Activated CD8-positive, alpha-beta T cell treated with anti-CD3 and anti-CD28 coated beads, Interleukin-2, amount 10 ng/mL, durations not matched to agents 7 days and 5 days (primary cell): ENCODE measurements at places on chromosomes 1 and 21. TPM values are rescaled to one million over a fixed set of nuclear protein-coding genes. Genes with fewer than 3 reads are reported as not detected.
A peak's percentile ranks its signal among the peaks of the same experiment; 100 is the strongest.

- H3K4me1 ChIP-seq, result peaks cover 5% of the 10 kb centered on the region
- H3K27me3 ChIP-seq, result peaks cover 58% of the 10 kb centered on the region
- H3K27ac ChIP-seq, result no peak within 1 kb of the TSS
- no peaks in the 10 kb centered on the region for H3K36me3 ChIP-seq
These were observed at the start of gene HAPLN2 for GRCh38 chr1:156618853-156619581. TSS of gene HAPLN2 (plus strand) at chr1:156619415. CDS start at chr1:156623491, 4,076 bp downstream.

- no peak overlapping the region for H3K4me3 ChIP-seq
- peaks cover 15% of the 10 kb centered on the region for H3K27me3 ChIP-seq
- no peaks in the 10 kb centered on the region for H3K36me3 ChIP-seq
- no peak overlapping the region for H3K27ac ChIP-seq
- H3K4me1 ChIP-seq, result no peaks in the 10 kb centered on the region
These were observed 32.2 kb upstream of the GADD45A start for GRCh38 chr1:67652800-67653199.

DNA sequence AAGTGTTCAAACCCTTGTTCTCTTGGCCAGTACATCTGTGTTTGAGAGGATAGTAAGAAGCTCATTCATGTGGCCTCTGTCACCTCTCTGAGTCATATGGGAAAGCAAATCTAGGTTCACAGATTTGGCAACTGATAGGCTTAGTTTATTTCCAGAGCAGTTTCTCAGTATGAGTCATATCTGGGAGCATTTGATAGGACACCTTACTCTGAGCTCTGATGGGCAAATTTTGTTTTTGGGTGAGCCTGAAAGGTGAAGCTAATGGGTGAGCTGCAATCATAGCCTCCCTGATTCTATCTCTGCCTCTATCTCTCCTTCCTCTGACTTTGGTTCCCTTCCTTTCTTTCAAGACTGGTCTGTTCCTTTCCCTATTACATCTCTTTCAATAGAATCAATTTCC is 134.4 kb downstream of the S1PR1 start:
- peaks cover 4% of the 10 kb centered on the region for H3K36me3 ChIP-seq
- H3K27me3 ChIP-seq, result peaks cover 2% of the 10 kb centered on the region
- DNase-seq, result peak; percentile 24

- H3K36me3 ChIP-seq, result peaks cover 33% of the 10 kb centered on the region
- H3K27ac ChIP-seq, result peak overlapping the region; percentile 54
- peaks cover 29% of the 10 kb centered on the region for H3K4me1 ChIP-seq
- DNase-seq, result no peak
These were observed 47.9 kb downstream of the ASH1L start for GRCh38 chr1:155514582-155515187.

GRCh38 chr1:205122489-205122882 is 708 bp upstream of the RBBP5 start:
- peak overlapping the region; percentile 99 for H3K27ac ChIP-seq
- no peaks in the 10 kb centered on the region for H3K27me3 ChIP-seq
- no peak for DNase-seq
- peaks cover 14% of the 10 kb centered on the region for H3K36me3 ChIP-seq
- peak overlapping the region; percentile 96 for H3K4me3 ChIP-seq

The VAMP4 gene
- total RNA-seq, result 12.2 TPM

The CHODL gene
- not detected for total RNA-seq

- H3K4me1 ChIP-seq, result peaks cover 12% of the 10 kb centered on the region
- H3K27me3 ChIP-seq, result no peaks in the 10 kb centered on the region
- no peak for DNase-seq
- H3K27ac ChIP-seq, result no peak overlapping the region
- no peak overlapping the region for H3K4me3 ChIP-seq
These were observed 606 bp upstream of the FMO4 start for GRCh38 chr1:171313319-171313834.

The MR1 gene
- 27.9 TPM for total RNA-seq

GRCh38 chr1:178650934-178651511 is 74.0 kb upstream of the RALGPS2 start:
- no peaks in the 10 kb centered on the region for H3K36me3 ChIP-seq
- H3K27ac ChIP-seq, result no peak overlapping the region
- no peak overlapping the region for H3K4me3 ChIP-seq
- peaks cover 5% of the 10 kb centered on the region for H3K27me3 ChIP-seq

DNA sequence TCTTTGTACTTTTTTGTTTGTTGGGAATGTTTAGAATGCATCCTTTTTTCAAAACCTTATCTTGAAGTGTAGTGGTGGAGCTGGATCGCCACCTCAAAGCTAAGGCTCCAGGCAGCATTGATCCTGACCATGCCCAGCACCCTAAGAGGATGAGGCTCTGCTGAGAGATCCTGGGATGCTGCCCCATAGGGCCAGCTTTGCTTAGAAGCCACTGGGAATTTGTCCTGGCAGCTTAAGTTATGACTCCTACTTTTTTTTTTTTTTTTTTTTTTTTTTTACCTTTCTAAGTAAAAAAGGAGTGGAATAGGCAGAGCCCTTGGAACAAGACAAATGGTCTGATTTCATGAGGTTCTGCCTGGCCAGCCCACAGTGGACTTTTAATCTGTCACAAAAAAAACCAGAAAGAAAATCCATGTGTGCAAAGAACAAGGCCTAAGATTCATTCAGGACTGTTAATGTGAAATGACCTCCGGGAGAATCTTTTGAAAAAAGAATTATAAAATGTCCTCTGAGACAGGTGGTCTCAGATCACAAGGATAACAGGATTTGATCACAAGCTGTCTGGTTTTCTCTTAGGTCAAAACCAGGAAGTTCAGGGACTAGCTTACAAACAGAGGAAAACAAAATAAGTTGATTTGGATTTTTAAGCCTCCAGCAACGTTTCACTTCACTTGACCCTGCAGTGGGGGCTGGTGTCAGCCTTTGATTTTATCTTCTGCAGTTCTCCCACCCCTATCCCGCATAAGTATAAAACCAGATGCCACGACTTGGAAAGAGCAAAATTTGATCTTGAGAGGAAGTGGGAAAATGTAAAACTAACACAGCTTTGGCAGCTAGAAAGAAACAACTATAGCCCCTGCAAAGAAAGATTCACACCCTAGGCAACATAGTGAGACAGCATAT is 25.9 kb upstream of the RAP1A start:
- H3K36me3 ChIP-seq, result no peaks in the 10 kb centered on the region
- peaks cover 76% of the 10 kb centered on the region for H3K4me1 ChIP-seq
- no peak for DNase-seq
- no peaks in the 10 kb centered on the region for H3K27me3 ChIP-seq

GRCh38 chr1:114379987-114380386 is 131.0 kb downstream of the TRIM33 start:
- H3K4me1 ChIP-seq, result no peaks in the 10 kb centered on the region
- no peak overlapping the region for H3K4me3 ChIP-seq
- no peak overlapping the region for H3K27ac ChIP-seq

The GPR3 gene
- total RNA-seq, result 0.47 TPM

DNA sequence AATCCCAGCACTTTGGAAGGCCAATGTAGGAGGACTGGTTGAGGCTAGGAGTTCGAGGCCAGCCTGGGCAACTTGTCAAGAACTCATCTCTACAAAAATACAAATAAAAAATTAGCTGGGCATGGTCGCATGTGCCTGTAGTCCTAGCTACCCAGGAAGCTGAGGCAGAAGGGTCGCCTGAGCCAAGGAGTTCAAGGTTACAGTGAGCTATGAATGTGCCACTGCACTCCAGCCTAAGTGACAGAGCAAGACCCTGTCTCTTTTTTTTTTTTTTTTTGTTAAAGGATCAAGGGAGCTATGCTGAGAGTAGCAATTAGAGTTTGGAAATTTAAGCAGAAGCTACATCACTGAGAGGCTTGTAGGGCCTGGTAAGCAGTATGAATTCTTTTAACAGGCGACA is 70.9 kb downstream of the EIF4G3 start:
- no peaks in the 10 kb centered on the region for H3K27me3 ChIP-seq
- H3K4me3 ChIP-seq, result no peak overlapping the region
- H3K36me3 ChIP-seq, result peaks cover 15% of the 10 kb centered on the region
- no peak for DNase-seq
- H3K27ac ChIP-seq, result no peak overlapping the region

The DISP3 gene
- 0.55 TPM for total RNA-seq

The IL20 gene
- total RNA-seq, result not detected

The OR2L8 gene
- total RNA-seq, result 0.29 TPM

The GFI1 gene
- 48.3 TPM for total RNA-seq

GRCh38 chr21:45592208-45592619 is 50.0 kb upstream of the SLC19A1 start:
- H3K36me3 ChIP-seq, result no peaks in the 10 kb centered on the region
- peaks cover 17% of the 10 kb centered on the region for H3K27me3 ChIP-seq
- H3K27ac ChIP-seq, result no peak overlapping the region
- DNase-seq, result peak; percentile 89

The VSIG8 gene
- total RNA-seq, result not detected

DNA sequence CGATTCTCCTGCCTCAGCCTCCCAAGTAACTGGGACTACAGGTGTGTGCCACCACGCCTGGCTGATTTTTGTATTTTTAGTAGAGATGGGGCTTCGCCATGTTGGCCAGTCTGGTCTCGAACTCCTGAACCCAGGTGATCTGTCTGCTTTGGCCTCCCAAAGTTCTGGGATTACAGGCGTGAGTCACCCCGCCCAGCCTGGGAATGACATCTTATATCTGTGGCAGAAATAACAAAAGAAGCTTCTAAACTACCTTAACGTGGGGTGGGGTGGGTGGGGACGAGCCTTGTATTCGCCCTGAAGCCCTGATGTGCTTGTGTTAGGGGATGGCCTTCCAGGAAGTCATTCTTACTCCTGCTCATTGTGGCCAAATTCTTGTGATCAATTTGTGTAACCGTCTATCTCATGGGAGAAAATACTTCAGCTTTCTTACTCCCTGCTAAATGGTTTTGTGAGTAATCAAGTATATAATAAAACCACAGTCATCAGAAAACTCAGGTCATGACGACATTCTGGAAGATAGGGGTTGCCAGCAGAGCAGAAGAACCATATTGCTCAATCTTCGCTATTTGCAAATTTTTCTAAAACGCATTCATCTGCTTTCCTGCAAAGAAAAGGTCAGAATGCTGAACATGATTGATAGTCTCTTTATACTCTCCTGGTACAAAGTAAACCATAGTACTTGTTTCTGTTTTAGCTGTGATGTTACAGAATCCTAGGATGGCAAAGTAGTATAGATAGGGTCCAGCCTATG is 63.2 kb downstream of the DIRAS3 start:
- no peaks in the 10 kb centered on the region for H3K4me1 ChIP-seq
- H3K4me3 ChIP-seq, result no peak overlapping the region
- no peaks in the 10 kb centered on the region for H3K27me3 ChIP-seq

DNA sequence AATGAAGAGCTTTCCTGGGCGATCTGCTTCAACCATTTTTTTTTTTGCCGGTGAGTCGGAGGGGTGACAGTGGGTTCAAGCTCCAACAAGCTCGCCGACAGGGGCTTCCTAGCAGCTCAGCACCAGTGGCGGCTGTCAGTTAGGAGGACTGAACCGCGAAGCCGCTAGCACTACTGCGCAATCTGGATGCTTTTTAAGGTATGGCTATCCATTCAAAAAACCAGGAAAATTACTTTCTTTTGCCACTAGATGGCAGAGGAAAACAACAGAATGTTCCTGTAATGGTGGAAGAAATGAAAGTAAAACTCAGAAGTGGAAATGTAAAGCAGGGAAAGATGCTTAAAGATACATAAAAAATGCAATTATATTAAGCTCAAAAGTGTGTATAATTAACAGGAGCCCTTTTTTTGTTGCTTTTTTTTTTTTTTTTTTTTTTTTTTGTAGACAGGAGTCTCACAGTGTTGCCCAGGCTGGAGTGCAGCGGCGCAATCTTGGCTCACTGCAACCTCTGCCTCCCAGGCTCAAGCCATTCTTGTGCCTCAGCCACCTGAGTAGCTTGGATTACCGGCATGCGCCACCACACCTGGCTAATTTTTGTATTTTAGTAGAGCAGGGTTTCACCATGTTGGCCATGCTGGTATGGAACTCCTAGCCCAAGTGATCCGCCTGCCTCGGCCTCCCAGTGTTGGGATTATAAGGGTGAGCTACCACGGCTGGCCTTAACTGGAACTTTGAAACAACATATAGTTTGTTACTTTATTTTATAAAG is 8.5 kb downstream of the KYAT3 start:
- H3K36me3 ChIP-seq, result peaks cover 82% of the 10 kb centered on the region
- peak; percentile 43 for DNase-seq
- H3K27ac ChIP-seq, result peak overlapping the region; percentile 56
- H3K4me3 ChIP-seq, result peak overlapping the region; percentile 48
- no peaks in the 10 kb centered on the region for H3K27me3 ChIP-seq

The PLPPR5 gene
- not detected for total RNA-seq

The EEIG2 gene
- 18.9 TPM for total RNA-seq

The KRTAP7-1 gene
- not detected for total RNA-seq
